ENCODE measurements at places on chromosomes 3 and 15.

DNA sequence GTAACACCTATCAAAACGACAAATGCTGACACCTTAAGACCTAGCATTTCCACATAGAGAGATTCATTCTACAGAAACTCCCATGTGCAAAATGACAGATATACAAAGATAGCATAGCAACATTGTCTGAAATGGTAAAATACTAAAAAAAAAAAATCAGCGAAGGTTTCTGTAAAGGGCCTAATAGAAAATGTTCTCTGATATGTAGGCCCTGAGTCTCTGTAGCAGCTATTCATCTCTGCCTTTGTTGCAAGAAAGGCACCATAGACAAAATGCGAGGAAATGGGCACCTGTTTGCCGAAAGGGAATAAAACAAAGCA lies 631 bp upstream of the MFGE8 start:
- no peak for DNase-seq

- no peak for DNase-seq
These were observed 2.7 kb downstream of the RPL15 start for GRCh38 chr3:23919628-23920027.

DNA sequence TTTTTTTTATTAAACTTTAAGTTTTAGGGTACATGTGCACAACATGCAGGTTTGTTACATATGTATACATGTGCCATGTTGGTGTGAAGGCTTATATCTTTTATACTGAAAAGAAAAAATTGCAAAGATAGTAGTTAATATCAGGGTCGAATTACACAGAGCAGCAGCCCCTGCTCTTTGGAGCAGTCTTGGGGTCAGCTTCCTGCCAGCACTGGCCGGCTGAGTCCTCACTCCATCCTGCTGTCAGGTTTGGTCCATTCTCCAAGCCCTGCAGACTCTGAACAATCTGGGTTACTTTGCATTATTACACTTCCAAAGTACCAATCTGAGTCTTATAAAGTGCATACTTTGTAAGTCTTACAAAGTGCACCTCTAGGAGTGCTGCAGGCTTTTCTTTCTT lies 66.0 kb downstream of the COL8A1 start:
- no peak for DNase-seq

DNA sequence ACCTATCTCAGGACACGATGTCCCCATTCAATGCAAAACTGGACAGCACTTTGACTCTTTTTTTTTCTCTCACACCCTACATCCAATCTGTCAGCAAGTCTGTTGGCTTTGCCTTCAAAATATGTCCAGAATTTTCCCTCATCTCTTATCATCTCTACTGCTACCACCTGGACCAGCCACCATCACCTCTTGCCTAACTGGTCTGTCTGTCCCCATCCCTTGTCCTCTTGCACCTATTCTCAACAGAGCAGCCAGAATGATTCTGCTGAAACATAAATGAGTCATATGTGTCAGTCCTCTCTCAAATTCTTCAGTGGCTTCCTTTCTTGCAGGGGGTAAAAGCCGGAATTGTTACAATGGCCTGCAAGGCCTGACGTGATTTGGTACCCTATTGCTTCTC lies 105.8 kb downstream of the CYP19A1 start:
- no peak for DNase-seq

GRCh38 chr15:80590761-80591355 lies 104.3 kb upstream of the ABHD17C start:
- no peak for DNase-seq

DNA sequence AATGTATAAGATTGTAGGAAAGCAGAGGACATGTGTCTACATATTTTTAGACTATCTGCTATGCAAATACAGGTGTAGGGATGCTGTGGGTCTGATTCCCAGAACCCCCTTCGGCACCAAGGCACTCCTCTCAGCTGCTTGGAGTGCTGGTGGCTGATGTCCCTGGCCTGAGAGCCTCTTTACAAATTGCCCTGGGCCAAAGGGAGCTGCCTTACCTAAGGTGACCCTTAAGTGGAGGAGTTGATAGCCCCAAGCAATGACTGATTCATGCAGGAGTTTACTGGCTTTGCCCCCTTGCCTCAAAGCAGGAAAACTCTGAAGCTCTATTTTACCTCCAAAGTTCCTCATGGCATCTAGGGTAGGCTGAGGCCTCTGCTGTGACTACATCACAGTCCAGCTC lies 83.0 kb downstream of the ZNF385D start:
- DNase-seq = no peak

- no peak for DNase-seq
These were observed 296.5 kb downstream of the ZIC1 start for GRCh38 chr3:147705651-147706051.

- DNase-seq = no peak
These were observed 11.8 kb upstream of the LIPC start for GRCh38 chr15:58419803-58420524.

DNA sequence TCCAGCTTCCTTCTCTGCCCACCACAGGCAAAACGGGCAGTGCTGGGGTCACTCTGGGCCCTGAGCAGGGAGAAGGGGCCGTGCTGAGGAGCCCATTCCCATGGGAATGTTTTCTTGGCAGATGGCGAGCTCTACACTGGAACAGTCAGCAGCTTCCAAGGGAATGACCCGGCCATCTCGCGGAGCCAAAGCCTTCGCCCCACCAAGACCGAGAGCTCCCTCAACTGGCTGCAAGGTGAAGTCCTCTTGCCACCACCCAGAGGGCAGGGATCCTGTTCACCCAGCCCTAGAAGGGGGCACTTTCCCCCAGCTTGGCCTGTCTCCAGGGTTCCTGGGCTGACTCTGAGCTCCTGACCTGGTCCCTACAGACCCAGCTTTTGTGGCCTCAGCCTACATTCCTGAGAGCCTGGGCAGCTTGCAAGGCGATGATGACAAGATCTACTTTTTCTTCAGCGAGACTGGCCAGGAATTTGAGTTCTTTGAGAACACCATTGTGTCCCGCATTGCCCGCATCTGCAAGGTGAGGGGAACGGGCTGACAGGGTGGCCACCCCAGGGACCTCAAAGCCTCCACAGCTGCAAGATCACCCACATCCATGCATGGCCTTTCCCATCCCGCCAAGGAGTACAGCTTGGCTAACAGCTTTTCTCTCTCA lies 12.4 kb downstream of the CIB1 start:
- DNase-seq = peak; percentile 70

DNA sequence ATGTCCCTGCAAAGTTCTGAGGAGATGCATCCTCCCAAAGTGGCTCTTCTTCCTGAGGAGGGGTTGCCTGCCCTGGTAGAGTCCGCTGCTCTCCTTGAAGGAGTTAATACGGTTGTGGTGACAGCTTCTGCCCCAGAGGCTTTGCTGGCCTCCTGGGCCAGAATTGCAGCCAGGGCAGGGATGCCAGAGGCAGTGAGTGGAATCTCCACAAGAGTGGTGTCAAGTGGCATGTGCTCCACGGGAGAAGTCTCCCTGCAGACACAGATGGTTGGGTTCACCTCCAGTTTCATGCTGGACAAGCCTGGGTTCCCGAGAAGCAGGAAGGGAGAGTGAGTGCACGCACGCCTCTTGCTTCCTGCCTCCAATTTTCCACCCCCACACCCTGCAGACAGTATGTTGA lies 105.5 kb downstream of the SLC25A26 start:
- DNase-seq = no peak

Data from right lung (tissue), 10 donors.